H4 (cell line): ENCODE measurements at places on chromosomes 6 and 20.

GRCh38 chr6:154319231-154319858 is 37.3 kb downstream of the IPCEF1 start:
- peak; percentile 66 for DNase-seq

DNA sequence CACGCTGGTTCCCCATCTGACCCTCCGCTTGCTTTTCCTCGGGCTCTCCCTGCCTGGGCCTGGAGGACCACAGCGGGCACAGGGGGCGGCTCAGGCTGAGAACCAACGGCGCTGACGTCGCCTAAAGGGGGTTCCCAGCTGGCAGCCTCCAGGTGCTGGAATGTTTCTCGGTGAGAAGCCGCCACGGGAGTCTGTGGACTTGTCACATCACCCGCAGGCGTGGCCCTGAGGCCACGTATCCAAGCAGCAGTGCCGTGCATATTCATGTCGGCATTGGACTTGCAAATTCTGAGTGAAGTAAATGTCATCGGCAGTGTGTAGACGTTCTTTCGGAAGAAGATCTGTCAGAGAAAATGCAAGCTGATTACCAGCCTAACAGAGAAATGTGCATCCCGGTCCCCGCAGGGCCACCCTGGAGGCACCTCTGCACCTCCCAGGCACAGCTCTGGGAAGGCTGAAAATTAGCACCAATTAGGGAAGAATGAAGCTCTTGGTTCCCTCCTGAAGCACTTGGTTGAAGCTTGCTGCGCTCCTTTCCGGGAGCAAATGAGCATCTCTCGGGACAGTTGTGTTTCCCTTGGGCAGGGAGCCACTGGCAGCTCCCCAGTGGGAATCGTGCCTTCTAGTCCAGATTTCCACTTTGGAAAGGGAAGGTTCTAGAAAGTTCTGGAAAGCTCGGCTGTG is 24.3 kb downstream of the NTSR1 start:
- DNase-seq, result no peak

GRCh38 chr6:75201901-75202672 is 3.8 kb downstream of the COL12A1 start:
- peak; percentile 77 for DNase-seq

GRCh38 chr6:135018941-135019340 is 35.7 kb downstream of the HBS1L start:
- no peak for DNase-seq

- DNase-seq, result no peak
These were observed 255.5 kb downstream of the ARHGAP18 start for GRCh38 chr6:129454488-129454887.

DNA sequence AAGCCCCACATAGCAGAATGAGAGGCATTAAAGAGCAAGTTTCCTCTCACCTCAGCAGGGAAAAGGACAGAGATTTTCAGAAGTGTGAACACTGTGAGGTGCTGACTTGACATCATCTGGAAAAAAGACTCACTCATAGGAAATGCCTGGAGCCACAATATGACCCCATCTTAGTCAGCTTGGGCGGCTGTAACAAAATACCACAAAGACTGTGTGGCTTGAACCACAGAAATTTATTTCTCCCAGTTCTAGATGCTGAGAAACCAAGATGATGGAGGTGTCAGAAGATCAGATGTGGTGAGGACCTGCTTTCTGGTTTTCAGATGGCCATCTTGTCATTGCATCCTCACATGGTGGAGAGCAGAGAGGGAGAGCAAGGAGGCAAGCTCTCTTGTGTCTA is 253.1 kb downstream of the ADGB start:
- DNase-seq, result peak; percentile 23
